ENCODE measurements at places on chromosomes 13 and 19.

GRCh38 chr19:9849791-9850190 is 14.7 kb downstream of the PIN1 start:
- no peak for DNase-seq

DNA sequence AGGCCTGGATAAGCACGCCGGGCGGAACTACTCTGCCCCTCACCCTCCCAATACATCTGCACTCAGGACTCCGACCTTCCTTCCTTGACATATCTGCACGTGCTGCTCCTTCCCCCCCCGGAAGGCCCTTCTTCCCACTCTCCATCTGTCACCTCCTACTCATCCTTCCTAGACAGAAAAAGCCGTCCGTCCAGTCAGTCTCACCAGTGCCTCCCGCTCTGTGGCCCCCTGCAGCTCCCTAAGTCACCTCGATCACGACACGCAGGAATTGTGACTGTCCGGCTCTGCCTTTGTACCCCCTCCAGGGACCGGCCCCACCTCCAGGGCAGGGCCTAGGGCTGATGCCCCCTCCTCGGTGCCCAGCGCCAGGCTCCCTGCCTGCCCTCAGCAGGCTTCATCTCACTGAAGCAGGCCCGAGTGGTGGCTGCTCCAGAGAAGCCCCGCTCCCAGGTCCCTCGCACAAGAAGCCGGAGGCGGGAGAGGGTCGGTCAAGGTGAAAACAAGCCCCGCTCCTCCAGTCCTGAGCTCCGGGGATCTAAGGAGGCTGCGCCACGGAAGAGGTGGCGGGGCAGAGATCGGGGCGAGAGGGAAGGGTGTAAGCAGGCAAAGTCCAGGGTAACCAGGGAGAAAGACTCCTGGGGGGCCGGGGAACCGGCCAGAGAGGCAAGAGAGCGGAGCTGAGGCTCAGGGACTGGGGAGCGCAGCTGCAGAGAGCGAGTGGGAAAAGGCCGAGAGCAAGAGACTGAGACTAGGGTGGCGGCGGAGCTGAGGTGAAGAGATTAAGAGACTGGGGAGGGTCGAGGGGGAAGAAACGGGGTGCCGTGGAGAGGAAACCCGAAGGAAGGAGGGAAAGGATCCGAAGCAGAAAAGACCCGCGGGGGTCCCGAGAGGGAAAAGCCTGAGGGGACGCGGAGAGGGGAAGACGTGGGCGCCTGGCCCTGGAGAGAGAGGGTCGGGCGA is 1.1 kb downstream of the PPP6R1 start:
- DNase-seq: no peak

DNA sequence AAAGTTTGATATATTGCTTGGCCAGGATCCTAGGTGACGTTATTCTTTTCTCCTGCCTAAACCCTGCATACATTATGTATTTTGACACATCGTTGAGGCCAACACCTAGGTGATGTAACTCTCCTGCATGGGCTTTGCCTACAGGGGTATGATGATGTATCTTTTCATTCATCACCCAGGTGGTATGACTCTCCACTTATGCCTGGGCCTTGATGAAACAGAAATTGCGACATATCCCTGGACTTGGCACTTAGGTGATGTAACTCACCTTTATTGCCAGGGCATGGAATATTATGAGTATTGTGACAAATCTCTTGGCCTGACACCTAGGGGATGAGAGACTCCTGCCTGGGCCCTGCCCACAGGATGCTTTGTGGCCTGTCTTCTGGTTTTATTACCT is 18.5 kb upstream of the ZNF681 start:
- DNase-seq: no peak

GRCh38 chr13:51280379-51280940 is 58.3 kb downstream of the FAM124A start:
- DNase-seq: no peak

GRCh38 chr19:9058905-9059667 is 27.8 kb upstream of the OR1M1 start:
- DNase-seq: no peak

DNA sequence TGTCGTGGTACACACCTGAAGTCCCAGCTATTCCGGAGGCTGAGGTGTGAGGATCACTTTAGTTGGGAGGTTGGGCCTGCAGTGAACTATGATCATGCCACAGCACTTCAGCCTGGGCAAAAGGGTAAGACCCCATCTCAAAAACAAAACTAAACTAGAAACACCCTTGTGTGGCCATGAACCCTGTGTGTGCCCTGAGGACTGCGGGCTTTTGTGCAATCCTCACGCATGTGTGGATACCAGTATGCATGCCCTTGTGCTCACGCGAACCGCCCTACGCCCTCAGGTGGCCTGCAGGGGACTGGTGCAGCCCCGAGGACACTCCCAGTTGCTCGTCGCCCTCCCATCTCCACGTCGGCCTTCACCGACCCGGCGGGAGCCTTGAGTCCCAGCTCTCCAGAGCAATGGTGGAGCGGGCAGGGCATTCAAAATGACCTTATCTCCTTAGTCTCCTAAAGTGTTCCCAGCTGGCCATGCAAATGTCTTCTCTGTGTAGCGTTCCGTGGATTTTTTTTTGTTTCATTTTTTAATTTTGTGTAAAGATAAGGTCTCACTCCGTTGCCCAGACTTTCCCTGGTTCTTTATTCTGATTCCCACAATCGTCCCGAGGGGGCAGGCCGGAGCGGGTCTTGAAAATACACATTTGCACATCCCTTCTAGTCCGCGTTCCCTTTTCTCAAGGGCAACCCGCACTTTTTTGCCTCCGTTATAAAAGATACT is 868 bp upstream of the EGLN2 start:
- DNase-seq: peak; percentile 52

DNA sequence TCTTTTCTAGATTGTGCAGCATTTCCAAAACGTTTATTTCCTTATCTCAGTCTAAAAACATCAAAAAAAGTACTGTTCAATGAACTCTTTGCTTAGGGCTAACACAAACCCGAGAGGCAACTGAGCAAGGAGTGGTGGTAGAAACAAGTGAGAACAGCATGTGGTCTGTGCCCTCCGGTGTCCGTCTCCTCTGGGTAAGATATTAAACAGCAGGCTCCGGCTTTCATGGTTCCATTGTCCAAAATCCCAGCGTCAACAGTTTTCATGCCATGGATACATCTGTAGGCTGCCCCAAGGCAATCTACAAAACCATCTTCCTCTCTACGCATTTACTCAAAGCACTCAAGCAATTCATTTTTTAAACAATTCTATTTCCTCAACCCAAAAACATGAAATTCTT is 22.8 kb downstream of the DCLK1 start:
- DNase-seq: no peak

- no peak for DNase-seq
Measured at GRCh38 chr19:42212886-42213285, 4.6 kb downstream of the DEDD2 start.

DNA sequence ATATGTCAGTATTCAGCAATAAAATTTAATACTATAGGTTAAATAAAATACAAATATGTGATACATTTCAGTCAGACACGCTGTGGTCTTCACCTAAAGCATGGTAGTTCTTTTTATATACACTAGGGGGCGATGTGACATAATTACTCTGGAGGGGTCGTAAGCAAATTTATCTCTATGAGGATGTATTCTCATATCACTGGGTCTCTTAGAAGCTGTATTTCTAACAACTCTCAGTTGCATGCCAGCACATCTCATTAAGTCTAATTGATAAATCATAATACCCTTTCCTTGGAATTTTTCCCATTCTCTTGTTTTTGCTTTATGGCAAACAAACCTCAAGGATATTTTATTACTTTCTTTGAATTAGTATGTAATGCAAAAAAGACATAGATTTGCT is 3.9 kb upstream of the PCDH17 start:
- DNase-seq: no peak

DNA sequence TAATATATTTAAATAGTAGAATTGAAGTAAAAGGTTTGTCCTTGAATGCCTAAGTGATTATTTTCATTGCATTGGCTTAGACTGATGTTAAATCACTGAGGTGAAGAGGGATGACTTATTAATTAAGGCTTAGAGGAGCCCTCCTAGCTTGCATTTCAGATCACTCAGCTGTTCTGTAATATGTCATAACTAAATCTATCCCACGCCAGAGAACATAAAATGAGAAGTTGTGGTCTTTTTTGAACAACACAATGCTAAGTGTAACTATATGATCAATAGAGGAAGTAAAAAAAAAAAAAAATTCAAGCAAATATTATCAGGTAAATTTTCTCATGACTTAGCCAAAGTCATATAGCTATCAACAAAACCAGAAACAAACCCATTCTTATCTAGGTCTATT is 752.2 kb downstream of the GPC5 start:
- no peak for DNase-seq

DNA sequence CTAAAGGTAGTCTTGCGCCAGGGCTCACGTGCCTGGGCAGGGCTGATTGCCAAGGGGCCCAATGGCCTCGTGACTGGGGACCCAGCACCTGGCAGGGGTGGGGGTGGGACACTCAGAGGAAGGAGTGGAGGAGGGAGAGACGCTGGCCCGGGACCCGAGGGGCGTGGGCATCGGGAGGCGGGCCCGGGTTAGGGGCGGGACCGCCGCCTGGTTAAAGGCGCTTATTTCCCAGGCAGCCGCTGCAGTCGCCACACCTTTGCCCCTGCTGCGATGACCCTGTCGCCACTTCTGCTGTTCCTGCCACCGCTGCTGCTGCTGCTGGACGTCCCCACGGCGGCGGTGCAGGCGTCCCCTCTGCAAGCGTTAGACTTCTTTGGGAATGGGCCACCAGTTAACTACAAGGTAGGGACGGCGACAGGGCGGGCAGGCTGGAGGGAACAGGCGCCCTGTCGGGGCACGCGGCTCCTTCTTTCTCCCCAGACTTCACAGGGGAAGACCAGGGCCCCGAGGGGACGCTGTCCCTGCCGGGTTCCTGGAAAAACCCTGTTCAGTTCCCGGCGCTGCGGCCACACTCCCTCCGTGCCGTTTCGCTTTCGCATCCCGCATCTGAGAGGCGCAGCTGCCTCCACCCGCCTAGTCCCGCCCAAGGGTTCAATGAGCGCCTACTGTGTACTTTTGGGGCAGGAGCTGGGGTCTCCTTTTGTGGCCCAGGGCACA is at the start of gene IFI30:
IFI30 (plus strand) TSS at position 242 of the 717 bp plus-strand sequence; CDS start at position 271, 29 bp downstream.
- peak; percentile 44 for DNase-seq

- no peak for DNase-seq
Measured at GRCh38 chr13:42600943-42601342, 27.0 kb downstream of the TNFSF11 start.

DNA sequence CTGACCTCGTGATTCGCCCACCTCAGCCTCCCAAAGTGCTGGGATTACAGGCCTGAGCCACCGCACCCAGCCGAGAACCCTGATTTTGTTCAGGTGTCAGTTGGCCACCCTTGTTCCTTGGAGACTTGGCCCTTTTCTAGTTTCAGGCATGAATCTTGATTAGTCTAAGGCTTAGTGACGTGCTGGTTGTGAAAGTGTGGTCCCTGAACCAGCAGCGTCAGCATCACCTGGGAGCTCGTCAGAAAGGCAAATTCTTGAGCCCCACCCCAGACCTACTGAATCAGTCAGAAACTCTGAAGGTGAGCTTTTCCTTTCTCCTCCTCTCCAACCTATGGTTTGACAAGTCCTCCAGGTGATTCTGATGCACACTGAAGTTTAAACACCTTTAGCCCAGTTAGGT is 35.2 kb downstream of the CACNG6 start:
- DNase-seq: no peak

- no peak for DNase-seq
Measured at GRCh38 chr13:99256283-99256682, 1.9 kb downstream of the GPR18 start.

DNA sequence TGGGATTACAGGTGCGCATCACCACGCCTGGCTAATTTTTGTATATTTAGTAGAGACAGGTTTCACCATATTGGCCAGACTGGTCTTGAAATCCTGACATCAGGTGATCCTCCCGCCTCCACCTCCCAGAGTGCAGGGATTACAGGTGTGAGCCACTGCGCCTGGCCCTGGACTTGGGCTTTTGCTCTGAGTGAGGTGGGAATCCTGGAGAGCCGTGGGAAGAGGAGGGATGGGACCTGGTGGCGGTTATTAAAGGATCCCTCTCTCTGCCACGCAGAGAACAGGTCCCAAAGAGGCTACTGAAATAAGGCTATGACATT is 1.7 kb upstream of the TLE5 start:
- DNase-seq: no peak

DNA sequence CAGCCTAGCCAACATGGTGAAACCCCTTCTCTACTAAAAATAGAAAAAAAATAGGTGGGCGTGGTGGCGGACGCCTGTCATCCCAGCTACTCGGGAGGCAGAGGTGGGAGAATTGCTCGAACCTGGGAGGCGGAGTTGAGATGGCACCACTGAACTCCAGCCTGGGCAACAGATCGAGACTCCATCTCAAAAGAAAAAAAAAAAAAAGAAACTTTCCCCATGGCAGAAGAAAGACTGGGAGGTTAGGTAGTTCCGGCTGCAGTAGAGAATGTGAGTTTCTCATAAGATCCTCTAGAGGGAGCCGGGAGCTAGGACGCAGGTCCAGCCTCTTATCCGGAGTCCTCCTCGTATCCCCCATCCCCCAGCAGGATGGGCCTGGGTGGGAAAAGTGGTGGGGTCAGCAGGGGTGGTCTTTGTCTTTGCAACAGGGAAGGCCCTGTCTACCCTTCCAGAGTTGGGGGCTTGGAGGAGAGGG is 13.2 kb upstream of the CREB3L3 start:
- DNase-seq: no peak

DNA sequence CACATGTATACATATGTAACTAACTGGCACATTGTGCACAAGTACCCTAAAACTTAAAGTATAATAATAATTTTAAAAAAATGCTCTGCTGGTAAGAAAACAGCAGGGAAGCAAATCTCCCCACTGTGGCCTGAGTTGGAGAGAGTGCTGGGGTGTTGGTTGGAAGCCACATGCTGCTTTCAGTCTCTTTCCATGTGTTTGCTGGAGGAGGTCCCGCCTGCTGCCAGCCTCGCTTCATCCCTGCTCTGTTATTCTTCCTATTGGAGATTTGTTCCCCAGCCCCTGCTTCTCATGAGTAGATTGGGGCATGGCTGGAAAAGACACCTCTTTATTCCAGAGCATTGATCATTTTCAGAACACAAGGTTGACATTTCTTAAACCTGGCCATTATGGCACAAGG is 230.5 kb downstream of the FGF9 start:
- no peak for DNase-seq

DNA sequence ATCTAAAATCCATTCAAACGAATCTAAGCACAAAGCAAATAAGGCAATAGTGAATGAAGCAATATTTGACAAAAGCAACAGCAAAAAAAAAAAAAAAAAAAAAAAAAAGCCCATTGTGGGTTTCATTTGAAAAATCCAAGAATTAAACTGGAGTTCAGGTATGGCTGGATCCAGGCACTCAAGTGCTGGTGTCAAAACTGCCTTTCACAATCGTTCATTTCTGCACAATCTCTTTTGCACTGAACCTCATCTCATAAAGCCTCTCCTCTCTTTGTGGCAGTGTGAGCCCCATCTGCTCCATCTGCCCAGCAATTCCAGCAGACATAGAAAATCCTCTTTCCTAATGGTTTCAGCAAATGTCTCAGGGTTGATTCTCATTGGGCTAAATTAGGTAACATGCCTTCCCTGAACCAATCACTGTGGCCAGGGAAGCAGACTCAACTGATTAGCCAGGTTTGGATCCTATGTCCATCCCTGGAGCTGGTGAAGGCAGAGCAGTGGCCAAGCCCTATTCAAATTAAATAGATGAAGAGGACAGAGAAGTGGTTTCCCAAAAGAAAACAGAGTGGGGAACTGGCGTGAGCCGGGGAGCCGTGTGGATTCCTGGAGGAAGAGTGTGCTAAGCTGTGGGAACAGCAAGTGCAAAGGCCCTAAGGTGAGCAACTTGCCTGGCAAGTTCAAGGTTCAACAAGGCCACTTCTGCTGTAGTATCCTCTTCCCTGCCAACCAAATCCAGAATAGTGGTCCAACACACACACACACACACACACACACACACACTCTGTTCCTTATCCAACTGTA is 1.2 kb upstream of the HIF3A start:
- no peak for DNase-seq
